Activated B cell treated with CpG ODN at 0.5 μM for 24 hours (primary cell): ENCODE measurements at places on chromosomes 1 and 21.
A peak's percentile ranks its signal among the peaks of the same experiment; 100 is the strongest.

- peak; percentile 7 for DNase-seq
Measured at GRCh38 chr1:31571340-31572295, 4.7 kb upstream of the TINAGL1 start.

GRCh38 chr1:151992303-151993083 is 1.2 kb downstream of the S100A10 start:
- DNase-seq = no peak

GRCh38 chr1:181369416-181369815 is 113.9 kb upstream of the CACNA1E start:
- no peak for DNase-seq

GRCh38 chr1:48730164-48730910 is 46.4 kb downstream of the BEND5 start:
- DNase-seq = no peak

DNA sequence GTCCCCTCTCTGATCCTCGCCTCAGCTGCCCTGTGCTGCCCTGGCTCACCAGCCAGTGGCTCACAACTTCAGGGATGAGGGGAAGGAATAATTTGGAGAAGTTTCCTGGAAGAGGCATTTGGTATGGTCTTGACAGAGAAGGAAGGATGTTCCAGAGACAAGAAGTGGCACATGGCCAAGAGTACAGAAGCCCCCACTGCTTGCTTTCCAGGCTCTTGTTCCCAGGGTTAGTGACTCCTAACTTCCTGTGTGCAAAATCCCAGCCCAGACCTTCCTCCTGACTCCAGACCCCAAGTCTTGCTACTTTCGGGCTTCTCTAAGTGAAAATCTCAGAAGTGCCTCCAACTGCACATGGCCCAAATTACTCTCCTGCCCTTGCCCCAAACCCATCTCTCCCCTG is 85.7 kb downstream of the HMGB4 start:
- no peak for DNase-seq

DNA sequence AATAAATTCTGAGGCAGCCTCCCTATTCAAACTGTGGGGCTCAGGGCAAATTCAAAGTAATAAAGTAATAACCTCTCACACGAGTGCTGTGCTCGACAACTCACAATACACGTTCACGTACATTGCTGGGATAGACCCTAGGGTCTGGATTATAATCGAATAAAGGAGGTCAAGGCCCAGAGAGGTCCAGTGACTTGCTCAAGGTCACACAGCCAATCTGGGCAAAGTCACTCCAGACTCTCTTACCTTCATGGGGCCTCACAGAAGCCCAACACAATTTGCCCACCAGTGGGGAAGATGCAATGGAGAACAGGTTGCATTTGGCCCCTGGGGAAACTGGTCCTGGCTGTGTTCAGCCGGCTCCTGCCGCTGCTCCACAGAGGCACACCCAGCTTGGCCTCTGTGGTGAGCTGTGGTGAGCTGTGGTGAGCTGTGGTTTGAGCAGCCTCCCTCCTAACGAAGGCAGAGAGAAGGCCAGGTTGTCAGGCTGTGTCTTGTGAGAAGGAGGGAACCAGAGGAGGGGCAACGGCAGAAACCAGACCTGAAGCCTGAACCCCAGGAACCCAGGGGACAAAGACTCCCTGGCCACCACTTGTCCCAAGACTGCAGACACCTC is 35.1 kb downstream of the NUAK2 start:
- DNase-seq = peak; percentile 50

- no peak for DNase-seq
Measured at GRCh38 chr1:16351456-16351993, 755 bp downstream of the FBXO42 start.

DNA sequence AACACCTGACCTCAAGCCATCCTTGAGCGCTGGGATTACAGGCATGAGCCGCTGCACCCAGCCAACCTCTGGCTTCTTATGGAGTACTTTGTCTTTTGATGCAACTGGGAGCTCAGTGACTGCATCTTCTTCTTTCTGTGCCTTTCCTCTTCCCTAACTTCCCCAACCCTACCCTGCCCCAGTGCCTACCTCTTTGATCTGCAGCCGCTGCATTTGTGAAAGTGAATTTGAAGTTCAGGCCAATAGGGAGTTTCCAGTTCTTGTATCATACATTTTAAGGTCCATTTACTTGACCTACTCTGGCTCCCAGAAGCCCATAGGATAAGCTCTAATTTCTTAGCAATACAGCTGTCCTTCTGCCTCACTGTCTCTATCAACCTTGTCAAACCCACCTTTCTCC is 52.2 kb downstream of the KCNC4 start:
- DNase-seq = no peak

DNA sequence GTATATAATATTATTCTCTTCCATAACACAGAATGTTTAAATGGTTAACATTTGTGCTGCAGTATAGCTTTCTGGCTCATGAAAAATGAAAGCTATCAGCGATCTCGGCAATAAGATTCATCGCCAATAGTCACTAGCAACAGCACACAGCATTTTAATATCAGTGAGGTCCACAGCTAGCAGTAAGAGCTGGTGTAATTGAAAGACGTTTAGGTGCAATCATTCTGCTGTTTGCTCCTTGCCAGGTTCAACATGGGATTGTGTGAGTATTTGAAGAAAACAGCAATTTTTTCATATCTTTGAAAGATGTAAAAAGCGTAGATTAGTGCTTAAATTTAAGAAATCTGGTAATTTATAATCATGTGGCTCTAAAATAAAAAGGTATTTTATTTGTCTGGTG is 20.1 kb downstream of the PRKACB start:
- no peak for DNase-seq

DNA sequence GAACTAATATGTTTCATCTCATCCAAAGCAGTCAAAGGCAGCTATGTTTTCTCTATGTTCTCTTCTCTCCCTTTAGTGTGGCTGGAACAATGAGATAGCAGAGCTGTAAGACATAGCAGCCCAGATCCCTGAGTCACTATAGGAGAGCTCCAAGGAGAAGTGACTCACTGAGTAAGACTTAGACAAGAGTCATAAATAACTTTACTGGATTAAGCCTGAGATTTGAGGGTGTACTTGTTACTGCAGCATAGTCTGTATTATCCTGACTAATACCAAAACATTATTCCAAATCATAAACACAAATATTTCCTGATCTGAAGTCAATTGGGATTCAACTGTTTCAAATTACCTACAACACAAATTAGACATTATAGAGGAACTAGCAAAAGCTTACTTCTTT is 3.9 kb downstream of the KRTAP19-8 start:
- no peak for DNase-seq

DNA sequence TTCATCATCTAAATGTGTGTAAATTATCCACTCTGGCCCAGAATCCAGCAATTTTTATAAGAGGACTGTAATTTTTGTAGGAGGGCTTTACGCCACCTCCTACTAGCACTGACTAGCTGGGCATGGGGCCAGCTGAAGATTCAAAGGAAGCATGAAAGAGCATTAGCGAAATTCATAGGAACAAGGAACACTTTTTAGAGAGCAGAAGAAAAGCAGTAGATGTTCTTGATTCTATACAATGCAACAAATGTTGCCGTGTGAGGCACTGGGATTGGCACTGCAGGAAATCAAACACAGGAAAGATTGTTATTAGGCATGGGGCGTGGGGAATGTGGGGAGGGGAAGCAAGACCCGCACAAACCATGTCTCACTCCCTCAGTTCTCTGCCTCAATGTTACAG is 58.4 kb upstream of the PARP1 start:
- no peak for DNase-seq

GRCh38 chr1:239802275-239802674 is 289.4 kb upstream of the FMN2 start:
- DNase-seq = no peak

DNA sequence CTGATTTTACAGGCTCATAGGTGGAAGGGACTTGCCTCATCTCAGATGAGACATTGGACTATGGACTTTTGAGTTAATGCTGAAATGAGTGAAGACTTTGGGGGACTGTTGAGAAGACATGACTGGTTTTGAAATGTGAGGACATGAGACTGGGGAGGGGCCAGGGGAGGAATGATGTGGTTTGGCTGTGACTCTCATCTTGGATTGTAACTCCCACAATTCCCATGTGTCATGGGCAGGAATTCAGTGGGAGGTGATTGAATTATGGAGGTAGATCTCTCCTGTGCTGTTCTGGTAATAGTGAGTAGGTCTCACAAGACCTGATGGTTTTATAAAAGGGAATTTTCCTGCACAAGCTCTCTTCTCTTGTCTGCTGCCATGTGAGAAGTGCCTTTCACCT is 20.8 kb downstream of the SCYL3 start:
- no peak for DNase-seq

- DNase-seq = no peak
Measured at GRCh38 chr1:11157394-11157793, 31.8 kb upstream of the ANGPTL7 start.

DNA sequence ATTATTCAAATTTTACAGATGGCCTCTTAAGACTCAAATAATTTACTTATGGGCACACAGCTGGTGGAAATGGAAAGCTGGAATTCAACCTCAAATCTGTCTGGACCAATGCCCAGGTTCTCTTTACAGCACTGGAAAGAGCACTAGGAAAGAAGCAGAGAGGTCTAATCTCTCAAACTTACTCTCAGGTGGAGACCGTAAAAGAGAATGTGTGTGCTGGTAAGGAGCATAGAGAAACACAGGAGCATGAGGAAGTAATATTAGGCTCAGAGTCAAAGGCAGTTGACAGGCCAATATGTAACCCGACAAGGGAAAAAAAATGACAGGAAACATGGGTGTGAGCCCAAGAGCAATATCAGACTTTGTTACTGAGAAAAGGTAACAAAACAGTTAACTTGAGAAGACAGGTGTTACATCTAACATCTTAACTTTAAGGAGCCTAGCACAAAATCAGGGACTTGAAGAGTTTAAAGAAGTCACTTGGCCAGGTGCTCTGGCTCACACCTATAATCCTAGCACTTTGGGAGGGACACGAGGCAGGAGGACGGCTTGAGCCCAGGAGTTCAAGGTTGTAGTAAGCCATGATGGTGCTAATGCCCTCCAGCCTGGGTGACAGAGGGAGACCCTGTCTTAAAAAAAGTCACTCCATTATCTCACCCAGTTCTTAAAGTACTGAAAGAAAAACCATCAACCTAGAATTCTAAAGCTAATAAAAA is 20.7 kb downstream of the PPP1R15B start:
- no peak for DNase-seq

GRCh38 chr21:38342739-38343138 is 85.9 kb downstream of the KCNJ15 start:
- DNase-seq = no peak

DNA sequence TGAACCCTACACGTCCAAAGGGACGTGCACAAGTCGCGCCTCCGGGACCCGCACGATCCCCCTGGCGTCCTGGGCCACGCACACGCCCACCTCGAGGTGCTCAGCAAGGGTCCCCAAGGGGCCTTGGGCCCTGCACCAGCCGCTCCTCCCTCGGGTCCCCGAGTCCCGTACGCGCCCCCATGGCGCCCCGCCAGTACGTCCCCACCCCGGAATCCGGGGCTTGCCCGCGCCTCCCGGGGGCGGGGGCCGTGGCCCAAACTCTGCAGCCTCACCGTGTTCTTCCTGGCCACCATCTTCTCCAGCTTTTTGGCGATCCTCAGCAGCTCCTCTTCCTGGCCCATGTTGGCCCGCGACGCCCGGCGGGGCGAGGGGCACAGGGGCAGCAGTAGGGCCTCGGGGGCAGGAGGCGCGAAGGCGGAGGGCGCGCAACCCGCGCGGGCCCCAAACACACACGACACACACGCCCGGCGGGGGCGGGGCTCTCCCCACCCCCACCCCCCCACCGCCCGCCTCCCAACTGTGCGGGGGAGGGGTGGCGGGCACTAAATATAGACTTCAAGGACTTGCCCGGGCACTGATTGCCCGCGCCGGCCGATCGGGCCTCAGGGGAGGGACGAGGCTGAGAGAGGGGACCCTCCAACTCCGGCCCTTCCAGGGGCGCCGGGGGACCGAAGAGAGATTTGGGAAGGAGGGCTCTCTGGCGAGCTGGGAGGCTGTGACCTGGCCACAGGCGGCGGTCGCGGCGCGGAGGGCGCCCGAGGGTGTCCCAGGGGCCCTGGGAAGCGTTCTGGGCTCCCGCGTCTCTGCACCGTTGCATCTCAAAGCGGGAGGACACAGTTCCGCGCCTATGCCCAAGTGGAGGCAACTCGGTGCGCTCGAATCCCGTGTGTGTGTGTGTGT is at the start of gene TCEA3:
TCEA3 (minus strand) TSS at position 456 of the 900 bp plus-strand sequence; CDS start at position 341, 115 bp downstream.
- no peak for DNase-seq

DNA sequence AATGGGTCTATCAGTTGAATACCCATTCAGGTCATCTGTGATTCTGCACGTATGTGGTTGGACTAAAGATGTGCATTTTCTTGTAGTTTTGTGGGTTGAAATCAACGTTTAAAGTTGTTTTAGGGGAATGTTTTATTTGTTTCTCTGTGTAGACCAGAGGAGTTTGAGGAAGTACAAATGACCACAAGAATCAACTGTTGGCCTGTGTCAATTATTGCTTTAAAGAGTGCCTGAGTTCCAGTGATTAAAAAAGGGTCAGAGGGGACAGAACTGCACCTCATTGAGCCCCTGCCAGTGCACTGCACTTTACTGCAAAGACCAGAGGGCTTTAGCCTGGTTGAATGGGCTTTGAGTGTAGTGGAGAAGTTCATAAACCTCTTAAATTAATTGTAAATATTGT is 190.3 kb downstream of the VPS13D start:
- no peak for DNase-seq

- DNase-seq = peak; percentile 40
Measured at GRCh38 chr21:42187976-42188653, 30.8 kb upstream of the ABCG1 start.

DNA sequence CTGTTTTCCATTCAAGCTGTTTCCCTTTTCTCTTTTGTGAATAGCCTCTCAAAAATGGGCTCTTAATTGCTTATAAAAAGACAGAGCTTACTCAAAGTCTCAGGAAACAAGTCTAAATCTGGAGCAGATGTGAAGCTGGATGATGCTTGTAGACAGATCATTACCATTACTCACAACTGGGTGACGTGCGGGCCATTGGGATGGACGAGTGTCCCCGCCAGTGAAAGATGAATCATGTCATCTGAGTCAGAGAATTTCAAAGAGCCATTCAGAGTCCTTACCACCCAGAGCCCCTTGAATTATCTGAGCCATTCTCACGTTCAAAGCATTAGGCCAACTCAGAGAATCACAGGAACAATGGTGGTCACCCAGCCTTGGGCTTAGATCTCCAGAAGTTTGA is 134.6 kb downstream of the HUNK start:
- DNase-seq = no peak

- no peak for DNase-seq
Measured at GRCh38 chr1:116724765-116725375, 29.4 kb upstream of the CD2 start.

DNA sequence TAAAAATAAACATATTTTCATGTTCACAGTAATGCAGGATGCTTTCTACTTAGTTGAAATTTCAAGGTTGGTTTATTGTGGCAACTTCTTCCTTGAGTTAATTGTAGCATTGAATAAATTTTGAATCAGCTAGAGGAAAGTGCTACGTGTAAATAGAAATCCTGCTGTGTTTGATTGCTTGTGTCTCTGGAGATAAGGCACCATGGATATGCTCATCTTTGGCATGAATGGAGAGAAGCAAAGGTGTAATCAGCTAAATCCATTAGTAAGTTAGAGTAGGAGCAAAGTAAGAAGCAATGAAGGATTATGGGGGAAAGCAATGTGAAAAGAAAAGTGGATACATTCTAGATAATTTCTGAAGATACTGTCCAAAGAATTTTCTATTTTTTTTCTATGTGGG is 331.1 kb downstream of the PTPRC start:
- no peak for DNase-seq

- no peak for DNase-seq
Measured at GRCh38 chr1:3245768-3246167, 176.8 kb downstream of the PRDM16 start.

GRCh38 chr21:23799376-23799775 is 1807.9 kb downstream of the MRPL39 start:
- no peak for DNase-seq

GRCh38 chr1:16235944-16236510 is 956 bp downstream of the CPLANE2 start:
- DNase-seq = no peak
